ENCODE measurements at places on chromosomes 1 and 21. TPM values are rescaled to one million over a fixed set of nuclear protein-coding genes. Genes with fewer than 3 reads are reported as not detected.

The MIXL1 gene
- not detected for polyA plus RNA-seq

The ADCY10 gene
- polyA plus RNA-seq, result 0.16 TPM

The LCE2C gene
- polyA plus RNA-seq, result not detected

The ABCG1 gene
- 11.6 TPM for polyA plus RNA-seq

The SPRR5 gene
- polyA plus RNA-seq, result not detected

The OR2T8 gene
- not detected for polyA plus RNA-seq

The BMP8B gene
- 0.23 TPM for polyA plus RNA-seq

The CELA3A gene
- polyA plus RNA-seq, result not detected

The CD5L gene
- 0.01 TPM for polyA plus RNA-seq

The VN1R5 gene
- polyA plus RNA-seq, result not detected

The LCA5L gene
- 0.58 TPM for polyA plus RNA-seq

The ENSA gene
- 66.7 TPM for polyA plus RNA-seq

The TRNP1 gene
- 48.6 TPM for polyA plus RNA-seq

The RGS8 gene
- polyA plus RNA-seq, result not detected

The ZBTB37 gene
- 3.4 TPM for polyA plus RNA-seq

The OR2L3 gene
- polyA plus RNA-seq, result not detected

The GPR25 gene
- polyA plus RNA-seq, result not detected

The HAPLN2 gene
- 6.3 TPM for polyA plus RNA-seq

The FCER1A gene
- not detected for polyA plus RNA-seq

The OR2T33 gene
- polyA plus RNA-seq, result 0.03 TPM

The LIPI gene
- not detected for polyA plus RNA-seq

The TAS1R1 gene
- not detected for polyA plus RNA-seq

The ARHGAP30 gene
- polyA plus RNA-seq, result 1.4 TPM

The NPL gene
- polyA plus RNA-seq, result 3.2 TPM

Data from heart right ventricle (tissue), 16 donors.